Epithelial cell of umbilical artery (primary cell): ENCODE measurements at places on chromosomes 2 and 18. TPM values are rescaled to one million over a fixed set of nuclear protein-coding genes. Genes with fewer than 3 reads are reported as not detected.

FKBP7 gene
- total RNA-seq: 25.4 and 25.7 TPM in 2 replicates

ANKRD30BL gene
- total RNA-seq: not detected in 2 replicates

HOXD12 gene
- not detected in 2 replicates for total RNA-seq

TYMS gene
- total RNA-seq: 23.6 and 32.5 TPM in 2 replicates

CYS1 gene
- total RNA-seq: not detected in 2 replicates

VIT gene
- 0.76 and 1.3 TPM in 2 replicates for total RNA-seq

CDCA7 gene
- 12.0 and 15.7 TPM in 2 replicates for total RNA-seq
